ENCODE measurements at places on chromosomes 4 and X. TPM values are rescaled to one million over a fixed set of nuclear protein-coding genes. Genes with fewer than 3 reads are reported as not detected.

GRCh38 chrX:65667157-65667502 is 324 bp upstream of the MSN start:
- no peaks in the 10 kb centered on the region for H3K36me3 ChIP-seq
- DNase-seq, result no peak
- no peak overlapping the region for H3K27ac ChIP-seq
- no peak overlapping the region for H3K4me3 ChIP-seq

The TMEM165 gene
- 55.7 TPM for total RNA-seq

DNA sequence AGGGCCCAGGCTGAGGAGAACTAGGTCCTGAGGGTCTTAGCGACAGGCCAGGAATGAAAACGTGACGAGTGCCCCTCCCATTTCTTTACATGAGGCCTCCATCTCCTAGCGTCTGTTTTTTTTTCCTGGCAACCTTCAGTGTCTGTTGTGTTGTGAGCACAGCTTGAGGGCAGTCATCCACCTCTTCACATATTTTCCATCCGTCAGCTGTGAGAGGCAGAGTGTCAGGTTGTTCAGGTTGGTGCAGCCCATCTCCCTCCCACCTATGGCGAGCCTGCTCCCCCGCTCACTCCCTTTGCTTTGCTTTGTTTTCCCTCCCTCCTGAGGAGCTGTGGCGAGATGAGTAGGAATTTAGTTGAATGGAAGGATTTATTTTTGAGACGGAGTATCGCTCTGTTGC is 51.7 kb upstream of the CHRNA9 start:
- H3K4me3 ChIP-seq, result peak overlapping the region; percentile 18
- H3K4me1 ChIP-seq, result peaks cover 40% of the 10 kb centered on the region
- no peaks in the 10 kb centered on the region for H3K27me3 ChIP-seq
- H3K27ac ChIP-seq, result peak overlapping the region; percentile 70

- no peaks in the 10 kb centered on the region for H3K4me1 ChIP-seq
- no peaks in the 10 kb centered on the region for H3K36me3 ChIP-seq
- no peak overlapping the region for H3K27ac ChIP-seq
- DNase-seq, result no peak
These were observed 12.9 kb upstream of the PAK3 start for GRCh38 chrX:111083081-111083480.

The DCLK2 gene
- total RNA-seq, result 0.11 TPM

GRCh38 chrX:44744799-44745198 is 99.0 kb upstream of the DUSP21 start:
- no peaks in the 10 kb centered on the region for H3K27me3 ChIP-seq
- no peak overlapping the region for H3K4me3 ChIP-seq
- no peak overlapping the region for H3K27ac ChIP-seq
- DNase-seq, result no peak
- no peaks in the 10 kb centered on the region for H3K4me1 ChIP-seq

- no peaks in the 10 kb centered on the region for H3K27me3 ChIP-seq
- DNase-seq, result no peak
- H3K27ac ChIP-seq, result no peak overlapping the region
These were observed 104.7 kb upstream of the EGFL6 start for GRCh38 chrX:13464599-13465275.

- no peaks in the 10 kb centered on the region for H3K36me3 ChIP-seq
- H3K4me3 ChIP-seq, result no peak overlapping the region
- H3K4me1 ChIP-seq, result no peaks in the 10 kb centered on the region
- DNase-seq, result no peak
These were observed 59.0 kb downstream of the WWC2 start for GRCh38 chr4:183158062-183158461.

GRCh38 chrX:115693476-115693875 is 132.5 kb downstream of the PLS3 start:
- no peak overlapping the region for H3K27ac ChIP-seq
- no peaks in the 10 kb centered on the region for H3K36me3 ChIP-seq
- no peak overlapping the region for H3K4me3 ChIP-seq
- no peak for DNase-seq
- H3K27me3 ChIP-seq, result no peaks in the 10 kb centered on the region

GRCh38 chr4:101218346-101218745 is 129.0 kb downstream of the PPP3CA start:
- H3K27ac ChIP-seq, result no peak overlapping the region
- no peaks in the 10 kb centered on the region for H3K4me1 ChIP-seq
- DNase-seq, result no peak
- no peaks in the 10 kb centered on the region for H3K36me3 ChIP-seq
- H3K4me3 ChIP-seq, result no peak overlapping the region

- H3K36me3 ChIP-seq, result no peaks in the 10 kb centered on the region
- H3K27me3 ChIP-seq, result no peaks in the 10 kb centered on the region
- H3K27ac ChIP-seq, result no peak overlapping the region
- no peak for DNase-seq
These were observed 51.7 kb downstream of the CHM start for GRCh38 chrX:85995641-85996040.

DNA sequence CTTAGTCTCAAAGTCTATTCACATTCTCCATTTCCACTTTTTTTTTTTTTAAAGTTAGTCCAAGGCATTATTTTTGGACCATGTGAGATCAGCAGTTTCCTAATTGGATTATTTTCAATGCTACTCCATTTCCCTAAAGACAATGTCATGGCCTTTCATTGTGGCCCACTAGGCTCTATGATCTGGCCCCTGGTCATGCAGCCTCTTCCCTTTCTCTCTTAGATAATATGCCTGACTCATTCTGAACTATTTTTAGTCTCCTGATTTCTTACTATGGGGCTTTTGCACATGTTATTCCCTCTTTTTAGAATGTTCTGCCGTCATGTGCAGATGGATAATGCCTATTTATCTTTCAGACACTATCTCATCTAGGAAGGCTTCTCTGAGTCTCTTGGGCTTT is 157.3 kb downstream of the TMA16 start:
- H3K27ac ChIP-seq, result no peak overlapping the region
- no peaks in the 10 kb centered on the region for H3K4me1 ChIP-seq
- H3K36me3 ChIP-seq, result no peaks in the 10 kb centered on the region
- H3K4me3 ChIP-seq, result no peak overlapping the region
- DNase-seq, result no peak
- H3K27me3 ChIP-seq, result no peaks in the 10 kb centered on the region

DNA sequence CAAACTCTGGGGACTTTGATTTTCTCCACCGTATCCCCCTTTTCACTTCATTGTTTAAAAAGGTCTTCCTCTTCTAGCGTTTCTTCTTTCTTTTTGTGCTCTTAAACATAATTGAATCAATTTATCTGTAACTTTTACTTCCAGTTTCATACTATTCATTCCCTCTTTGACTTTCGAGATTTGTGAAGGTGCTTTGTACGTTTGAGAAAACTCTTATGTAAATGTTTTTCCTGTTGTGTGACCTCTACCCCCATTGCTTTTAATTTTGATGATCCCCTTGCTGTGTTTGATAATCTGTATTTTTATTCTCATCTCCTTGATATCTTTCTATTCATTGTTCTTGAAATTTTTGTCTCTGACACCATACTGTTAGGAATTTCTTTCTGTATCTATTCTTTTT is 4.8 kb downstream of the USP38 start:
- H3K27me3 ChIP-seq, result no peaks in the 10 kb centered on the region
- no peak for DNase-seq
- peak overlapping the region; percentile 23 for H3K4me3 ChIP-seq
- H3K4me1 ChIP-seq, result peaks cover 13% of the 10 kb centered on the region
- H3K27ac ChIP-seq, result no peak overlapping the region
- peaks cover 5% of the 10 kb centered on the region for H3K36me3 ChIP-seq

The TMEM164 gene
- total RNA-seq, result 16.3 TPM

GRCh38 chrX:76439188-76439587 is 11.7 kb downstream of the MAGEE1 start:
- no peak overlapping the region for H3K4me3 ChIP-seq
- H3K27ac ChIP-seq, result no peak overlapping the region
- no peak for DNase-seq
- no peaks in the 10 kb centered on the region for H3K4me1 ChIP-seq

DNA sequence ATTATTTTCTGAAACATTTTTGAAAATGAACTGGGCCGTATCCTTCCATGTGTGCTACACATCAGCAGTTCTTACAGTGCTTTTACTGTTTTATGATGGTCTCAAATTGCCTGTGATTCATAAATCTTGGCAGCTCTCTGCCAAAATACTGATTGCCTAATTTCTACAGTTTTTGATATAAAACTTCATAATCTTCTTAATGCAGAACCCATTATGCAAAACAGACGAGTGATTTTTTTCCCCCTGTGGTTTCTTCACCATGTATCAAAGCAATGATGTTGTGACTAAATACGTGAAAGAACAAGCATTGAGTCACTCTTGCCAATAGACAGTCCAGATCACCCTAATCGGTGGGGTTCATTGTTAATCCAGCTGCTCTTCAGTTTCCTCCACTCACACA is 156.4 kb upstream of the WDR1 start:
- no peaks in the 10 kb centered on the region for H3K4me1 ChIP-seq
- no peak overlapping the region for H3K4me3 ChIP-seq
- H3K36me3 ChIP-seq, result no peaks in the 10 kb centered on the region

The SGCB gene
- total RNA-seq, result 3.6 TPM

The PRKG2 gene
- 1.5 TPM for total RNA-seq

- H3K36me3 ChIP-seq, result no peaks in the 10 kb centered on the region
- H3K27ac ChIP-seq, result no peak overlapping the region
- H3K4me3 ChIP-seq, result no peak overlapping the region
- H3K27me3 ChIP-seq, result no peaks in the 10 kb centered on the region
These were observed 275.4 kb upstream of the CPEB2 start for GRCh38 chr4:14726877-14727361.

Data from naive thymus-derived CD4-positive, alpha-beta T cell (primary cell).